Stimulated activated naive CD8-positive, alpha-beta T cell treated with anti-CD3 and anti-CD28 coated beads, Interleukin-15, Interleukin-2, amounts not matched to agents 100 U/mL and 50 U/mL, for 24 hours (primary cell): ENCODE measurements at places on chromosomes 2 and 18.

- DNase-seq: no peak
These were observed 115.1 kb downstream of the CDH20 start for GRCh38 chr18:61448316-61448715.

GRCh38 chr2:102138331-102138730 lies 4.2 kb upstream of the IL1R1 start:
- no peak for DNase-seq

DNA sequence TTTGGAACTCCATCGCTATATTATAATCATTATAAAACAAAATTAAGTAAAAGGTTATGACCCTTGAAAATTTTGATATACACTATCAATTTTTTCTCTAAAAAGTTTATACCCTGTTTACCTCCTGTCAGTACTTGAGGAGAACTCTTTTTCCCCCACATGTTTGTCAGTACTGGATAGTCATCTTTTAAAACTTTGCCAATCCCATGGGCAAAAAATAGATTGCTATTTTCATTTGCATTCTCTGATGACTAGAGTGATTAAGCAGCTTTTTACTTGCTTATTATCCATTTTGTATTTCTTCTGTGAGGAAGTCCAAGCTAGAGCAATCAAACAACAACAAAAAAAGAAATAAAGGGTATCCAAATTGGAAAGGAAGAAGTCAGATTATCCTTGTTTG lies 76.4 kb downstream of the DGKD start:
- DNase-seq: no peak

DNA sequence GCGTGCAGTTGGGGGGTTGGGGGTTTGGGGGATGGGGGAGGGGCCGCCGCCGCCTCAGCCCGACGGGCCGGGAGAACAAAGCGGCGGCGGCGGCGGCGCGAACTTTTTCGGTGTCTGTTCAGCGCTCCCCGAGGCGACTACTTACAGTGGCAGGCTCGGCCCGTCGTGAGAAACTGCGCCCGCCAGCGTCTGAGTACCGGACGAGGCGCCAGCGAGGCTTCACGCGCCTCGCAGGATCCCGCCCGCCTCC lies 172 bp downstream of the PRKD3 start:
- DNase-seq: no peak

DNA sequence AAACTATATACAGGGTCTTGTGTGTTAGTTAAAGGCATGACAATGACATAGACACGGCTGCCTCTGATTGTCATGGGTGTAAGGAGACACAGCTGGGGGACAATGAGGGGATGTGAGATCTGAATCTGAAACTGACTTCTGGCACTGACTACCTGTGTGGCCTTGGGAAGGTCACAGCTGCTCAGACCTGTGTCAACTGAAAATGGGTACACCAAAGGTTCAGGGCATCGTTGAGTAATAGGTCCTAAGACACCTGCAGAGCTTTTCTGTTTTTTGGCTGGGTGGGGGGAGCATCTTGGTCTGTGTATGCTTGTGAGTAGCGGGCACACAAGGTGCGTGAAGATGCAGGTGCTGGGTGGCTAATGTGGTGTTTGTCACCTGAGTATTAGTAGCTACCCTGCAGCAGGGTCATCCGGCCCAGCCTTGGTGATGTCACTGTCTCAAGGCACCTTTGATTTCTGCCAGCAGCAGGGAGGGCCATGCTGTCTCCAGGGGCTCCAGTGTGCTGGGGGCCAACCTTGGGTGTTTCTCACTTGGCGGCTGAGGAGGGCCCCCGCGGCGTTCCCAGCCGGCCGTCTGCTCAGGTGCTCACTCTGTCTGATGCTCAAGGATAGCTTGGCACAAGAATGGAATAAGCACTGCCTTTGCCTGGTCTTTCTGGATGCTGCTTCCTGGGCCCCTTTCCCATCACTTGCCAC lies 53.1 kb upstream of the HS6ST1 start:
- no peak for DNase-seq

GRCh38 chr18:22985250-22985649 lies 52.1 kb downstream of the RBBP8 start:
- no peak for DNase-seq

GRCh38 chr2:24667542-24667941 lies 125.6 kb downstream of the PTRHD1 start:
- DNase-seq: no peak

DNA sequence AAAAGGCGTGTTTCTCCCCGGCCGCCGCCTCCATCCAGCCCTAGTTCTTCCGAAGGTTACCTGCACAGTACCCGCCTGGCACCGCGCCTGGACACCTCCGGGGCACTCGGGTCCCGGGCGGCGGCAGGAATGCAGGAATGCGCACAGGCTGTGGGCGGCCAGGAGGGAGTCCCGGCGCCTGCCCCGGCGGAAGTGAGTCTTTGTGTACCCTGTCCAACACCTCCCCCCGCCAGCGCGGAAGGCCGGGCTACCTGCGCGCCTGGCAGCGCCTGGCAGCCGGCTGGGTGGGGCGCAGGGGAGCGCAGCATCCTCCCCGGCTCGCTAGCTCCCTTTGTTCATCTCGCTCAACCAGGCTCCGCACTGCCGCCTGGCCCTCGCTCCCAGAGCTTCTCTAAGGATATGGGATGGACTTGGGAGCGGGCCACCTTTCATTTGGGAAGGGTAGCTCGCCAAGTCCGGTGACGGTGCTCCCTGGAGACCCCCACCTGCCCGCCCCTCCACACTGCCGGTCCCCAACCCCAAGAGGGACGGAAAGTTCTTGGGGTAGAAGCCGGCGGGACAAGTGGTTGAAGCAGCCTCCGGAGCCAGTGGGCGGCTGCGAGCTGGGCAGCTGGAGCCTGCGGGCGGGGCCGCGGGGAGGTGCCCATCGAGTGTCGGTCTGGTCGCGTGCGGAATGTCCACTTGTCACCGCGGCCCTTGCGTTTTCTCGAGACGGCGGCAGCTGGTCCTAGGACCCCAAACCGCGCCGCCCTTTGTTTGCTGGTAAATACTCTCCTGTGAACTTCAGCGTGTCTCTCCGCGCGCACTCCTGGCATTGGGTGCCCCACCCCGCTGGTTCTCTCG lies 1.2 kb upstream of the ST6GAL2 start:
- DNase-seq: no peak

DNA sequence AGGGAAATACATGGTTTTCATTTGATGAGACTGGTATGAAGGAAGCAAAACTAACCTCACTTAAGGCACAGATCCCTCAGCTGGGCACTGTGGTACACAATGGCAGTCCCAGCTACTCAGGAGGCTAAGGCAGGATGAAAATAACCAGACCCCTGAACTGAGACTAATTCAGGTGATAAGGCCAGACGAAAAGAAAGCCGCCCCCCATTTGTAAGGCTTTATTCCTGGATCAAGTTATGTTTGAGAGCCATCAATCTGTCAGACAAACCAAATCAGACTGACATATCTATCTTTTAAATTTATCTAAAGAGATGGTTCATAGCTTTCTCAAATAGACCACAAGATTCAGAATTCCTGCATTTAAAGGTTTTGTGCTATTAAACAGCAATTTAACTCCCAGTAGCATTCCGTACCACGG lies 4.1 kb downstream of the SRSF7 start:
- no peak for DNase-seq
